ENCODE measurements at places on chromosomes 7 and 10.

DNA sequence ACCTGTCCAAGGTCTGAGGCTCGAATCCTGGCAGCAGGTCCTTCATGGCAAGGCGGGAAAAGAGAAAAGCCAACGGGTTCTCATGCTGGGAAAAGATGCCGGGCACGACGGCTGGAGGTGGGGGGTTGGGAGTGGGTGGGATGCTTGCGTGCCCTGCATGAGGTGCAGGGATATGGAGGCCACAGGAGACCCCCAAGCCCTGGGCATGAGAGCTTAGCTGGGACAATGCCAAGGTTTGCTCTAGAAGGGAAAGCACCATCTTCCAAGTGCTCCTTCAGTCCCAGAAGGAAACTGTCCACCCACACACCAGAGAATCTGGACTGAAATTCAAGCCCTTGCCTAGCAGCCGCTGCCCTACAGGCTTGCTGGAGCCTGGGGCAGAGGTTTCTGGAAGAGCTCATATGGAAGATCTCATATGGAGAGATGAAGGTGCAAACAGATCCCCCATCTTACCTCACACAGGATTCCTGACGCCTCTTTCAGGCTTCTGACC lies 64.3 kb downstream of the ZRANB1 start:
- DNase-seq: no peak

DNA sequence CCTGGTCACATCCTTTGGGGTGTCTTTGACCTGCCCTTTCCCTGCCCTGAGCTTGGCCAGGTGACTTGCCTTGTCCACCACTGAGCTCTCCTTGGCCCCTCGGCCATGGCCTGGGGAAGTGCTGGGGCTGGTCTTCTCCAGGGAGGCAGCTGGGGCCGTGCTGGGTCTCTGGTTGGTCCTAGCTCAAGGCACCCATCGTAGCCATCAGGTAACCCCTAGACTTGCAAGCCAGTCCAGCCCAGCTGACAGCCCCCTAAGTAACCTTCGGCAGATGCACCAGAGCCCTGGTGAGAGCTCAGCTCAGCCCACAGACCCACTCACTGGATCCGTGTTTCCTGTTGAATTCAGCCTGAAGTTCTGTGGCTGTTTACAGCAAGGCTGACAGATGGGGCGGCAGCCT lies 176.2 kb upstream of the SHH start:
- no peak for DNase-seq

GRCh38 chr10:113933894-113934532 lies 79.6 kb downstream of the NHLRC2 start:
- DNase-seq: no peak

- DNase-seq: no peak
Measured at GRCh38 chr7:128938544-128939074, 882 bp downstream of the IRF5 start.

GRCh38 chr7:13988065-13988464 lies 1.4 kb downstream of the ETV1 start:
- peak; percentile 22 for DNase-seq

DNA sequence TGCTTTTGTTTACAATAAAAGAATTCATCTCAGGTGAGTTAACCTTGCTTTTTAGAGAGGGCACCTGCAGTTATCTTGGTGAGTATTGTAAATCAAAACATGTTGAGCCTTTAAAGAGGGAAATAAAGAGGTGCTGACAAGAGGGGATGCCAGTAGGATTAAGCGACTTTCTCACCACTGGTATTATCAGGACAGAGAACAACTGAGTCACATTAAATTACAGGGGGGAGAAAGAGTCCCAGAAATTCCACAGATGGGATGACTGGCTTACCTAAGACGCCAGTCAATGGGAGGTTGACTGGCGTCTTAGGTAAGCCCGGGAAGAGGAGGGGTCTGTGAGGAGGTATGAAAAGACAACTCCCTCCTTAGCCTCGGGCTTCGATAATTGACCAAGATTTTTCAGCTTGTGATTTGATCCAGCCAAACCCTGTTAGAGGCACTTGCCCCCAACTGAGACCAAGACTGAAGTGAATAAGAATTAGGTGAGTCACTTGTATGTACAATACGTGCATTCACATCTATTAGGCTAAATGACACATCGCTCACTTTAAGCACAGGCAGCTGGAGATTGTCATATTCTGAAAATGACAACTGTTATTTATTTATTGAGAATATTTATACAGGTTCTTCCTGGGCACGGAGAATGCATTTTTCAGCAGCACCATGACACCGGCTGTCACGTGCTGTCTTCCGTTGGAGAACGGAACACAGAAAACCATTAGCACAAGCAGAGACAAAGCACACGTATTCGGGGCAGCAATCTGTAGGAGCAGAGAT lies 117.6 kb downstream of the SEM1 start:
- DNase-seq: no peak

- no peak for DNase-seq
Measured at GRCh38 chr10:77556990-77557601, 80.5 kb downstream of the KCNMA1 start.

DNA sequence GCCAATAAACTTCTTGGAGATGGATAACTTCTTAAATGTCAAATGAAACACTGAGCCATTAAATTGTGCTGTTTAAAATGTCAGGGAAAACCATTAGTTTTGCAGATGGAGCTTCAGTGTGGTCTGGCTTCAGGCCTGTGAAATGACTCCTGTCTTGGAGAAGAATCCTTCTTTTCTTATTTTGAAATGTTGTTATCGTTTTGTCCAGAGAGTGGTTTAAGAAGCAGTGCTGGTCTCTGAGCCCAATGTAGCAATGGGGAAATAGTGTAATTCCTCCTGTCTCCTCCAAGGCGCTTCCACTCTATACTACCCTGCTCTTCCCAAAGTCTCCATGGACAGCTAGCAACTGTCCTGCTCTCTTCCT lies 177.6 kb downstream of the REEP3 start:
- no peak for DNase-seq

- DNase-seq: no peak
Measured at GRCh38 chr7:40506158-40506557, 371.4 kb downstream of the SUGCT start.

DNA sequence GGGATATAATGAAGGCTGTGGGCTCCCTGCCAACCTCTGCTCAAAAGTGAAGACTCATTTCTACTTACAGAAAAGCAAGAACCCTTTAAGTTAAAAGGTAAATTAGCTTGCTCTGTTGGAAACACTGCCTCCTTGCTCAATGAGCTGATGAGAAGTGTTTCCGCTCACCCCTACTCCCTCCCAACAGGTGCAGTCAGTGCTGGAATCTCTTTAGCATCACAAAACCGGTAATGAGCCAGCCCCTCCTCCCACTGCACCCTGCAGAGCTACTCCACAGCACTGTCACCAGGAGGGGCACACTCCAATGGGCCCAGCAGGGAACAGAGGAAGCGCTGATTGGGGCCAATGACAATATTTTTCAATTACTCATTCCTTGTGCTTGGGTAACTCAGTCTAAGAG lies 262.5 kb downstream of the TCERG1L start:
- no peak for DNase-seq

DNA sequence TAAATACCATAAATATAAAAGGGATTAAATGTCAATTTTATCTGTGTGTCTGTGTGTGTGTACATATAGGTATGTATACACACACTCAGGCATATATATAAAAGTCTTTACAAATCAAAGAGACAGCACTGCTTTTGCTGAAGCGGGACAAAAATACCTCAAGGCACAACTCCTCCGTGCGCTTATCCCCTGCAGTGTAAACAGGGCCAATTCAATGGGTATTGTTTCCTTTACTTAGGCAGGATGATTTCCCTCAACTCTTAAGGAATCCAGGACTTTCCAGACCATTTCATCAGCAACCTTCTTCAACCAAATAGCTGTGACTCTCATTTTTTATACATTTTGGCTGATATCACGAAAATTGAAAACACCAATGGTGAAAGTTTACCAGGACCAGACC lies 227.7 kb downstream of the CRPPA start:
- no peak for DNase-seq

GRCh38 chr7:111067251-111067650 lies 23.7 kb upstream of the LRRN3 start:
- DNase-seq: no peak

DNA sequence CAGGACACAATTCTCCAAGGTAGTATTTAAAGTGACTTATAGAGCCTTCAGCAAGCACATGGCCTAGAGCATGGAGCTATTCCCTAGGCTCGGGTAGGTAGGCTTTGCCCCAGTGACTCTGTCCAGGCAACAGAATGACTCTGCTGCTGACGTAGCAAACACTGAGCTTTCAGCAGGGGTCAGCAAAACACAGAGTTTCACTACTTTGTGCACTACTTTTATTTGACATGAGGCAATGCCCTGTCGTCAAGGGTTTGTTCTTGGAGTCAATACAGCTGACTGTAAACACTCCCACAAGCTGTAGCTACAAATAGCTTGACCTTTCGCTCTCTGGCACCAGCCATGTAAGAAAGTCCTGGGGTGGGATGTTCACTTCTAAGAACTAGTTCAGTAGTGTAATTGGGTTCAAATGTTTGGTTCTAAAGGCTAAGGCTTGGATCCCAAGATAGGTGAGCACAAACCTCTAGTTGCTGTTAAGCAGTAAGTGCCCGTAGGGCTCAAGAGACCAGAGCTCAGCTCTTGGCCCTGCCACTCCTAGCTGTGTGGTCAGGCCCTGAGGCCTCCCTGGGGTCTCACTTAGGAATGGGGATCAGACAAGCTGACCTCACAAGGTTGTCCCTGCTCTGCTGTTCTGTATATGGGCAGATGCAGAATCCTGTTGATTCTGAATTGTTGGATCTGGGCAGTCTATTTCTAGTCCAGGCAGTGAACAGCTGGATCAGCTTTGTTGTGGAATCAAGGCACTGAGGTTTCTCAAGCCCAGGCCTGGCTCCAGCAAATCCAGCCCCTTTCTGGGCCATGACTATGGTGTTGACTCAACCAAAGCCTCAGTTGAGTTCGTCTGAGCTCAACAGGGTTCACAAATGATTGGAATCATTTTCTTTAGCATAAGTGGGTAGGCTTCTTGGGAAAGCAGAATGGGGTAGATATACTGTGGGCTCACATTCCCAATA lies 10.7 kb downstream of the NODAL start:
- DNase-seq: peak; percentile 67

DNA sequence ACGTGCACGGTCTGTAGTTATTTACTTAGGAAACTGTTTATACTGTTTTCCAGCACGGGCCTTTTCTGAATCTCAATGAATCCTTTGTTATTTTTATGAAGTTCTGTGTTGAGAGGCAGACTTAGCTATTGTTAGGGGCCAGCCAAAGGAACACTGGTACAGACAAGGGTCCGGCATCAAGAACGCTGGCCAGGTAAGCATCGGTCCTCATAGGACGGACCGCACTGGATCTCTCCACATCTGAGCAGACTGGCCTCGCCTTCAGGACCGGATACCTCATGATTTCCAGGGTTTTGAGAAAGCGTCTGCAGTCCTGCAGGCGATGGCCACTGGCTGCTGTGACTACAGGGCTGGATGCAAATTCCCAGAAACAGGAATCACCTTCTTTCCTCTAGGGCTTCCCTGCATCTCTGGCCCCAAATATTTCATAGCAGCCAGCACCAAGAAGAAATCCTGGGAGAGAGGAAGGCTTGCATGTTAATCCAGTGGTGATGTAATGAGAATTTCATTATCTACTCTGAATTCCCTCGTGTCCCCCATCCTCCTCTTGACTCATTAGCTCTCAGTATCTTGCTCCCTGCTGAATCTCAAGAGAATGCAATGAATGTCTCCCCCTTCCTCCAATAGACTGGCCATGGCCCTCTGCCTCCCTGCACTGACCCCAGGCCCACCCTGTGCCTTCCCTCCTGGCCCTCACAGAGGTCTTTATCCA lies 325.4 kb upstream of the NPVF start:
- DNase-seq: no peak

GRCh38 chr10:57657164-57657765 lies 610.4 kb downstream of the IPMK start:
- DNase-seq: peak; percentile 22

DNA sequence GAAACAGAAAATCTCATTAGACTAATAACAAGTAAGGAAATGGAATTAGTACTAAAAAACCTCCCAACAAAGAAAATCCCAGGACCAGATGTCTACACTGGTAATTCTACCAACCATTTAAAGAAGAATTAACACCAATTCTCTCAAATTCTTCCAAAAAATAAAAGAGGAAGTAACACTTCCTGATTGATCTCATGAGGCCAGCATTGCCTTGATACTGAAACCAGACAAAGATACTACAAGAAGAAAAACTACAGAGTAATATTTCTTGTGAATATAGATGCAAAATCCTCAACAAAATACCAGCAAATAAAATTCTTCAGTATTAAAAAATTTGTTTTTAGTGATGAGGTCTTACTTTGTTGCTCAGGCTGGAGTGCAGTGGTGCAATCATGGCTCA lies 21.3 kb downstream of the GCK start:
- DNase-seq: no peak

DNA sequence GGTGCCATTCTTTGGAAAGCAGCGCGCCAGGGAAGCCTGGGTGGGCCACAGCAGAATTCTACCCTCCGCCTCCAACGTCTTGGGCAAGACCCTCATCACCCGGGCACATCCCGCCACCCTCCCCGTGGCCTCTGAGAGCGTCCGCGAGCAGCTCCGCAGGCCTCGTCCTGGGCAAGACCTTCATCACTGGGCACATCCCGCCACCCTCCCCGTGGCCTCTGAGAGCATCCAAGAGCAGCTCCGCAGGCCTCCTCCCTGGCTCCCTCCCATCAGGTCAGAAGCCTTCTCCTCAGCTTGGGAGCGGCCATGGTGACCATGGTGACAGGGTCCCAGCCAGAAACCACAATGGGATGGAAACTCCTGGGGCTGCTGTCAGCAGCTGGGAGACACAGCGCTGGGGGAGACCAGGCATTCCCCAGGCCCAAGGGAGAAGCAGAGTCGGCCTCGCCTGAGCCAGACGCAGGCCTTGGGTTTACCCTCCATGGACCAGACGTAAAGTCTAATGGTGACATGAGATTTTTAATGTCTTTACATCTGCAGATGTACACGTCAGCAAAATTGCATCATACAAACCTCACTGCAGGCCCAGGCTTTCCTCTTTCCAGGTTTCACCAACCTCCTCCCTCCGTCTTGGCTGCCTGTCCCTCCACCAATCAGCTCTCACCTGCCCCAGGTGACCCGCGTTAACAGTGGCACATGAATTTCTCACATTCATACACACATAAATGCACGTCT lies 55.1 kb upstream of the PPP2R2D start:
- no peak for DNase-seq

GRCh38 chr10:60753152-60753551 lies 25.1 kb upstream of the CDK1 start:
- DNase-seq: no peak

GRCh38 chr10:106384496-106384895 lies 780.0 kb downstream of the SORCS1 start:
- DNase-seq: no peak

- DNase-seq: no peak
Measured at GRCh38 chr10:132869621-132870020, 72.7 kb downstream of the CFAP46 start.

- DNase-seq: no peak
Measured at GRCh38 chr7:17293481-17293880, 5.0 kb upstream of the AHR start.

GRCh38 chr7:151430391-151431205 lies 9.3 kb downstream of the CRYGN start:
- no peak for DNase-seq

All from left cardiac atrium (tissue), 4 donors.